ENCODE measurements at places on chromosomes 1 and 21.
A peak's percentile ranks its signal among the peaks of the same experiment; 100 is the strongest.

GRCh38 chr1:92990828-92991227 lies 29.6 kb upstream of the DIPK1A start:
- no peak for DNase-seq

DNA sequence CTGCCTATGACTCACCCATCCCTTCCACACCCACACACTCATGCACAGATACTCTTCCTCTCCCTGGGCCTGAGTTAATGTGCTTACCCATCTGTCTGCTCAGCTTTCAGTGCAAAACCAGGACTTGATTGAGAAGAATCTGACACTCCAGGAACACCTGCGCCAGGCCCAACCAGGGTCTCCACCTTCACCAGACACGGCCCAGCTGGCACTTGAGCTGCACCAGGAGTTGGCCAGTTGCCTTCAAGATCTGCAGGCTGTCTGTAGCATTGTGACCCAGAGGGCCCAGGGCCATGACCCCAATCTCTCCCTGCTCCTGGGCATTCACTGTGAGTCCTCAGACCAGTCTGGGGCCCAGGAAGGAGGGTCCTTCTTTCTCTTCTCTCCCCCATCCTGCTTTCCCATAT lies 3.5 kb upstream of the SH3BGRL3 start:
- DNase-seq: no peak

DNA sequence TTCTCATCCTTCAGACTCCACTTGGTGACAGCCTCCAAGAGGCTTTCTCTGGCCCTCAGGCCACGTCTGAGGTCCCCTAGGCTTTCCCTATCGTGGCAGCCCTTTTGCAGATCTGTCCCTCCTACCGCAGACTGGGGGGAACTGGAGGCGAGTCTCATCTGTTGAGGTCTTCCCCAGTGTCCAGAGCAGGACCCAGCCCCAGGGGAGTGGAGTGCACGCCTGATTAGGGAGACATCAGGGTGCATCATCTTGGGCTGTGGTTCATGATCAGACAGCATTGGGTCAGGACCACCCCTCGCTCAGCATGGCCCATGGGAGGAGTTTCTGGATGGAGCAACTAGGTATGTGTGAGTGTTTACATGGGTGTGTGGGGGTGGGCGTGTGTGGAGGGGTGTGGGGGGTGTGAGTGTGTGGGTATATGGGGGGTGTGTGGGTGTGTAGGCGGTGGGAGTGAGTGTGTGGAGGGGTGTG lies 8.5 kb upstream of the MATN1 start:
- DNase-seq: no peak

- peak; percentile 94 for DNase-seq
These were observed 16.9 kb downstream of the SLC2A1 start for GRCh38 chr1:42941640-42942330.

DNA sequence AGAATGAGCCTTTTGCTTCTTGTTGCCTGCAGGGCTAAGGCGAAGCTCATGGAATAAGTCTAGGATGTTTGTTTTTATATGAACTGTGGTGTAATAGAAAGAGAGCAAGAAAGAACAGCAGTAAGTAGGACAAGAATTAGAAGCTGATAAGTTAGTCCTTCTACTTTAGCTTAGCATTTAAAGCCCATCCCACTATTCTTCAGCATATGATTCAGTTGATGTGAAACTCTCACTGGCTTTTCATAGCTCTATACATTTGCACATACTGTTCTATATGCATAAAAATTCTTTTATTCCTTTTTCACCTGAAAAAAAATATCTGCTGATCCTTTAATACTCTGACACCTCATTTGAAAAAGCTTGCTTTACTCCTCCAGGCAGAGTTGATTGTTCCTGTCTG lies 712.0 kb downstream of the USP25 start:
- DNase-seq: no peak

DNA sequence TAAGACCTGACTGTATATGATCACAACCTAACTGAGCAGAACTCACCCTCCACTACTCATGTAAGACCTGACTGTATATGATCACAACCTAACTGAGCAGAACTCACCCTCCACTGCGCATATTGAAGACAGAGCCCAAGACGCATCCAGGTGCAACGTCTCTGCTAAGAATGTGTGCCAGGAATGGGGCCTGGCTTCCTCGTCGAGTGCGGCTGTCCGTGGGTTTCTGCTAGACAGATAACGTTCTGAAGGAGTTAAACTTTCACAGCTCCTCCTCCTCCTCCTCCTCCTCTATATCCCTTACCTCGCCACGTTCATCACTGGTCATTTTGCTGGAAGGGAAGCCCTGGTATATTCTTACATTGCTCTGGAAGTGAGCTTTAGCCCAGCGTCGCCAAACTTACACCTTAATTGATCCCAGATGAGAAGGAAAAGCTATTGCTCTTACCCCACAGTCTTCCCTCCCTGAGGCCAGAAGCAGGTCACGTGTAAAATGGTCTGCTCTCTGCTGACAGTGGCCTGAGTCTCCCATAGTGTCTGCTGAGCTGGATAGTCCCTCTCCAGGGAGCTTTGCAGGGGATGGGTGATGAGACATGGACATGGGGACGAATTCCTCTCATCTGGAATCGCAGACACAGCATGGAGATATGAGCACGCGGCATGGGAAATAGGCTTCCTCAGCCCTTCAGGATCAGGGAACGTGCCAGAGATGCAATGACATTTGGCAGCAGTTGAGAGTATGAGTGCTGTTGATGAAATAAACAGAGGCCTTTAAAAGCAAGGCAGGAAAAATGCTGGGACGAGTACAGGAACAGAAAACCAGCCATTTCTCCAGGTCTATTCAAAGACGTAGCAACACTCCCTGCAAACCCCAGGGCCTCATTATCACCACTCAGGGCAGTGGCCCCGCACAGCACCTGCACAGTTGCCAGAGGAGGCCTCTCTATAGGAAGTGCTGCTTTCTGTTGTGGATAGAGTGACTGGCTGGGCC lies 528.1 kb downstream of the KIF26B start:
- DNase-seq: no peak

GRCh38 chr1:40847023-40847745 lies 15.0 kb downstream of the CITED4 start:
- no peak for DNase-seq

DNA sequence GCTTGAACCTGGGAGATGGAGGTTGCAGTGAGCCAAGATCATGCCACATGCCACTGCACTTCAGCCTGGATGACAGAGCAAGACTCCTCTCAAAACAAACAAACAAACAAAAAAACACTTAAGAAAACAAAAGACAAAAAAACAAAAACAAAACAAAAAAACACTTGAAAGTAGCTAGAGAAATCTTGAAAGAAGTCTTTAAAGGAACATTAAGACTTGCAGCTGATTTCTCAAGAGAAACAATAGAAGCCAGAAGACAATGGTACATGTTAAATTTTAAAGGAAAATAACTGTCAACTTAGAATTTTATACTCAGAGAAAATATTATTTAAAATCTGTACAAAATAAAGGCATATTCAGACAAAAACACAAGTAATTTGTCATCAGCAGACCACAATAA lies 71.3 kb downstream of the HLX start:
- peak; percentile 40 for DNase-seq

GRCh38 chr1:40014812-40015594 lies 25.5 kb upstream of the CAP1 start:
- DNase-seq: peak; percentile 76

DNA sequence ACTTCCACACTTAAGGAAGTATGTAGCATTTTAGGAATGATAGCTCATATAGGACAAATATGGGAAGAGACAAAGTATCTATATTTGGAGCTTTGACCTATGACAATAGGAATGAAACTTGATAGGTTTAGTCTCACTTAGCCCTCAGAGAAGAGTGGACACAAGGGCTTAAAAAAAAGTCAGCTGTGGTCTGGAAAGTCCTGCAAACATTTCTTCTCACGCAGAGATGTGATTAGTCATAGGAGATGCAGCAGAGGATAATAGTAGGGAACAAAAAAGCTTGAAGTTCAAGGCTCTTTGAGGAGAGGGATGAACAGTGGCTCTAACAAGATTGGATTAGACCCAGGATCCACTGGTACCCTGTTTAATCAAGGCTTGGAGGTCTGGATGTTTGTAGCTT lies 14.8 kb upstream of the RNF220 start:
- DNase-seq: peak; percentile 55

- DNase-seq: no peak
These were observed 17.3 kb upstream of the LRP8 start for GRCh38 chr1:53344921-53345838.

DNA sequence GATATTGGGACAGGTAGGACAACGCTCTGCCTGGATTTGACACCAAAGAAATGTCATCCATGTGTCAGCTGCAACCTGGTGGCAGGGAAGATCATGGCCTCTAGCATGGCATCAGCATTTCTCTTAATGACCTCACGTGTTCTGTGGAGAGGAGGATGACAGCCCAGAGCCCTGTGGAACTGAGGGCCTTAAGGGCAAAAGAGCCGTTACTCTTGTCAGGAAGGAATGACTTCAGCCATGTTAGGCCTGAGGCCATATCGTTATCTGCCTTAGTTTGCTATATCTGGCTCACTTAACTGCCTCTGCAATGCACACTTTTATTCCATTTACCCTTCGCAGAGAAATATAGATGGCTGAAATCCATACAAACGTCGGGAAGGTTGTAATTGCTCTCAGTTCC lies 83.2 kb upstream of the PBX1 start:
- no peak for DNase-seq

DNA sequence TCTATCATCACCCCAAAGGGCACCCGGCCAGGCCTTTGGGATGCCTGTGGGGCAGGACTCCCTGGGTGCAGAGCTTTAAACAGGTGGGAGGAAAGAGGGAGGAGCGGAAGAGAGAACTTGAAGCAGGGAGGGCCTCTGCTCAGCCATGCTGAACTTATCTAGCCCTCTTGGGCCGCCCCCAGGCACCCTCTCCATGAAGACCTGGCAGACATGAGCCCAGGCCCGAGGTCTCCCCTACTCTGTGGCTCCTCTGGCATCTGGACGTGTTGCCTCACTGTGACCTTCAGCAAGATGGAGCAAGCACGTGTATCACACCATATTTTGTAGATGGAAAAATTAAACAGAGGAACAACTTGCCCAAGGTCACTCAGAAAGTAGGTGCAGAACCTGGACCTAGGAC lies 711.4 kb downstream of the MATN1 start:
- no peak for DNase-seq

DNA sequence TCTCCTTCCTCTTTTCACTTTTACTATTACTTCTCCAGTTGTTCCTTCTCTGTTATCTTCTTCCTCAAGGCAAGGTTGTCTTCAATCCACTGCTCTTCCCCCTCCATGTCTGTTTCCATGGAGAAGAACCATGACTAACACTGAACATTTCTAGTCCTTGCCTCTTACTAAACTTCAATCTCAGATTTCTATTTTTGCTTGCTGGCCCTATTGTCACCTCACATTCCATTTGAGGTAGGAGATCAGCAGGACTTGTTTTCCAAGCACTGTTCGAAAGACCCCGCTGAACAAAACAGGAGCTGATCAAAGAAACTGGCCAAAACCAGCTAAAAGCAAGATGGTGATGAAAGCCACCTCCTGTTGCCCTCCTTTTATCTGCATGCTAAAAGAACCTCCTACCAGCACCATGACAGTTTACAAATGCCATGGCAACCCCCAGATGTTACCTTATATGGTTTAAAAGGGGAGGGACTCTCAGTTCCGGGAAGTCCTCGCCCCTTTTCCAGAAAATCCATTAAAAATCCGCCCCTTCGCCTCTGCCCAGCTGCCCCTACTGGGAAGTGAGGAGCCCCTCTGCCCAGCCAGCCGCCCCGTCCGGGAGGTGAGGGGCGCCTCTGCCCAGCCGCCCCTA lies 22.6 kb downstream of the GON4L start:
- peak; percentile 4 for DNase-seq

GRCh38 chr1:111491070-111491469 lies 12.4 kb downstream of the ADORA3 start:
- no peak for DNase-seq

GRCh38 chr1:180229483-180230415 lies at the start of gene LHX4:
TSS of gene LHX4 (plus strand) at chr1:180230264. CDS start at chr1:180230530, 266 bp downstream.
- peak; percentile 36 for DNase-seq

- no peak for DNase-seq
These were observed 47.2 kb upstream of the ERRFI1 start for GRCh38 chr1:8073112-8073855.

- DNase-seq: no peak
These were observed 48.3 kb upstream of the C1orf174 start for GRCh38 chr1:3948344-3948743.

DNA sequence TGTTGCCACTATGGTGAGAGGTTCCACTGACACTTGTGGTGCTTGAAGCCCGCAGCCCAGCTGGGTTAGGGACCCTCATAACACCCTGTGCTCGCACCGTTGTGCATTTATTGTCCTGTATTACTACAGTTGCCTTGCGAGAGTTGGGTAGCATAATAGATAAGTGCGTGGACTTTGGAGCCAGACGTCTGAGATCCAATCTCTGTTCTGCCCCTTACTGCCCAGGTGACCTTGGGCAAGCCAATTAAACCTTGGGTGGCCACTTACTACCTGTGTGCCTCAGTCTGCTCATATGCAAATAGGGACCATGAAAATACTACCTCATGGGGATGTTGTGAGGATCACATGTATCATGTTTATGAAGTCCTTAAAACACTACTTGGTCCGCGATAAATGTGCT lies 13.3 kb downstream of the C8B start:
- DNase-seq: no peak

- no peak for DNase-seq
These were observed 51.7 kb downstream of the RASSF5 start for GRCh38 chr1:206558794-206559671.

DNA sequence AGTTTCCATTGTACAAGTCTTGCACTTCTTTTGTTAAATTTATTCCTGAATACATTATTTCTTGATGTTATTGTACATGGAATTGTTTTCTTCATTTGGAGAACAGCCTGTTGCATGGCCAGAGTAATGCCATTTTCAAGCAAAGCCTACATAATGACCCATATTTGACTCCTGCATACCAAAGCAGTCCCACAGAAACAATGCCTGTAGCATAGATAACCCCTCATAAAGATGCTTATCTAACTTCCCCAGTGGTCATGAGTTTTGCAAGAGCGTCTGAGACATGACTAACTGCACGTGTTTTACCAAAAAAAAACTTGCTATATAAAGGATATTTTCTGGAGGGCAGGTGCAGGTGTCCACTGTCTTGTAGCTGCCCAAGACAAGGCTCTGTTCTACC lies 30.3 kb upstream of the RLF start:
- DNase-seq: no peak

Measured in MCF 10A (cell line).